ENCODE measurements at places on chromosomes 11 and 22. TPM values are rescaled to one million over a fixed set of nuclear protein-coding genes. Genes with fewer than 3 reads are reported as not detected.

- DNase-seq: peak; percentile 37
Measured at GRCh38 chr22:46861468-46862367, 99.3 kb downstream of the TBC1D22A start.

DNA sequence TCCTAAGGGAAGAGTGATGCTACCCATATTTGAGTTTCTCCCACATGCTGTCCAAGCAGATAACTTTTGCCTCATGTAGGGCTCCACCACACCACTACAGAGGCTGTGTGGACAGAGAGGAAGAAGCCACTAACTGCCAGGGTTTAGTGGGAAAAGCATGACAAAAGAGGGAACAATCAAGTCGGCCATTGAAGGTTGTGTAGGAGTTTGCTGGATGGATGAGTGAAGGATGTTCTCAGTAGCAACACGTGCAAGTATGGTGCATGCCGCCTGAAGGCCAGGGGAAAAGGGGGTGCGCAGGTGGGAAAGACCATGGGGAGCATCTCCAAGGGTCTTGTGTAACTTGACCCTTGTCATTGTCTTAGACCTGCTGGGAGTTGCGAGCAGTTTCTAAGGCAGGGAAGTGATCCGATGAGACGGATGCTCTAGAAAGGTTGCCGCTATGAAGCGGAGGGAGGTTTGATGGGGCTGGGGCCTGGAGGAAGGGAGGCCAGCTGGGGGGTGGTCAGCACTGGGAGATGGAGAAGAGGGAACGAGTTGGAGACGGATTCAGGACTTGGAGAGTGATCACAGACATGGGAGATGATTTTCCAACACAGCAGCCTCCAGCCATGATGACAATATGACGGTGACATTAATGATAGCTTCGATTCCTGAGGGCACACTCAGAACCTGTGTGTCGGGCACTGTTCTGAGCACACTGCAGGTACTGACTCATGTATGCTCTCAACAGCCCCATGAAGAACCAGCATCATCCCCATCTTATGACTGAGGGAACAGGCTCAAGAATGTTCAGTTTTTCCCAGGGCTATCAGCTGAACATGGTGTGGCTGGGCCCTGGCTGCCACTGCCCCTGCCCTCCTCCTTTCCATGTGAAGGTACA lies 53.7 kb downstream of the CD6 start:
- no peak for DNase-seq

GRCh38 chr11:502288-503178 lies 4.5 kb downstream of the RNH1 start:
- peak; percentile 37 for DNase-seq

DNA sequence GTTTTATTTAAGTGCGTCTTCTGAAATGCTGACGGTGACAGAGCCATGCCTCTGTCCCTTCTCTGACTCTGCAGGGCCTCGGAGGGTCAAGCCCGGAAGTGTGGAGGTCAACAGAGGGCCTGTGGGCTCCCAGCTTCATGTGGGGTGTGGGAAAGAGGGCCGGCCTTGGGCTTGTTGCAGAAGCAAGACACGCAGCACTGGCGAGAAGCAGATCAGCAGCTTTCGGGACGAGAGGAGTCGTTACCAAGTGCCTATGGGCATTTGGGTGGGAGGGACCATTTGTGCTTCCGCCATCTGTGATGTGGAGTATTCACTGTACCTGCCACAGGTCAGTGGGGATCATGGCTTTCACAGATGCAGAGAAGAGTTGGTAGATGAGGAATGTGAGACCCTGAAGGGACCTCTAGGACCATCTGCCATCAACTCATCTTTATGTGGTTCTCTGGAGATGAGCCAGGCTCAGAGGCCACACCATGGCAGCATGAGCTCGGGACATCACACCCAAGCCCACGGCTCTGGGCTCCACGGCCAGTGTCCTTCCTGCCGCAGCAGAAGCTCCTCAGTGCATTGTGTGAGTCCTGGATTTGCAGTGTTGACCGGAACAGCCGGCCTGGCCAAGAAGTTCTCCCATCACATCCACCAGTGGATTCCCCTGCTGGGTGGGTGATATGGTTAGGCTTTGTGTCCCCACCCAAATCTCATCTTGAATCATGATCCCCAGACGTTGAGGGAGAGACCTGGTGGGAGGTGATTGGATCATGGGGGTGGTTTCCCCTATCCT lies 590.7 kb downstream of the TBC1D22A start:
- no peak for DNase-seq

DNA sequence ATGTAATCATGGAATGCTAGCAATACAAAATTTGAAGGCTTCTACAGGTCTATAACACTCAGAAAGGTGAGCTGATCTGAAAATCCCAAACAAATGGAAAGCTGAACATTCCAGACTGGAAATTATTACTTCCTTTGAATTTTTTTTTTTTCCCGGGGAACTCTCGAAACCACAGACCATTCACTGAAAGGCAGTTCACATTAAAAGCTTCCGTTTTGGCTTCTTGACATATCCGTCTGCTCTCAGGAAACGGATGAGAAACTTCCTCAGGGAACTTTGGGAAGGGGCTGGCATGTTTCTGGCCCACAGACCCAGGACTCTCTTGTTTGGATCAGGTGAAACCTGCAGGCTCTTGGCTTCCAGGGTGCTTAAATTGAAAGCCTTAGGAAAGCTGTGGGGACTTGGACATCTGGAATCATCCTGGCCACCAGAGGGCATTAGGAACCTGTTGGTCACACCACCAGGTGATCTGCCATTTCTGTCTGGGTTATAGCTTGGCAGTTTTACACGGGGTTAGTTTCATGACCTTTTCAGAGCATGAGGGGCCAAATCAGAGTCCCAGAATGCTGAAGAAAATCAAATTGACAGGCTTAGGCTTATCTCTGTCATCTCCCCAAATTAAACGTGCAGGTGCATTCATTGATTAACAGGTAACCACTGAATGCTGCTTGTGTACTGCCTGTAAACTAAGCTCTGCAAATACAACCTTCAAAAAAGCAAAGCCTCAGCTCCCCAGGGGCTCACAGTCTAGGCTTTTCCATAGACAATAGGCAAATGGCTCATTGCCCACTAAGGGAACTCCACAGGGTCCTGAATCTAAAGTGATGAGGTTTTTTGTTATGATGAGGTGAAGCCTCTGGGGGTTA lies 22.7 kb upstream of the GRAMD1B start:
- DNase-seq: peak; percentile 92

DNA sequence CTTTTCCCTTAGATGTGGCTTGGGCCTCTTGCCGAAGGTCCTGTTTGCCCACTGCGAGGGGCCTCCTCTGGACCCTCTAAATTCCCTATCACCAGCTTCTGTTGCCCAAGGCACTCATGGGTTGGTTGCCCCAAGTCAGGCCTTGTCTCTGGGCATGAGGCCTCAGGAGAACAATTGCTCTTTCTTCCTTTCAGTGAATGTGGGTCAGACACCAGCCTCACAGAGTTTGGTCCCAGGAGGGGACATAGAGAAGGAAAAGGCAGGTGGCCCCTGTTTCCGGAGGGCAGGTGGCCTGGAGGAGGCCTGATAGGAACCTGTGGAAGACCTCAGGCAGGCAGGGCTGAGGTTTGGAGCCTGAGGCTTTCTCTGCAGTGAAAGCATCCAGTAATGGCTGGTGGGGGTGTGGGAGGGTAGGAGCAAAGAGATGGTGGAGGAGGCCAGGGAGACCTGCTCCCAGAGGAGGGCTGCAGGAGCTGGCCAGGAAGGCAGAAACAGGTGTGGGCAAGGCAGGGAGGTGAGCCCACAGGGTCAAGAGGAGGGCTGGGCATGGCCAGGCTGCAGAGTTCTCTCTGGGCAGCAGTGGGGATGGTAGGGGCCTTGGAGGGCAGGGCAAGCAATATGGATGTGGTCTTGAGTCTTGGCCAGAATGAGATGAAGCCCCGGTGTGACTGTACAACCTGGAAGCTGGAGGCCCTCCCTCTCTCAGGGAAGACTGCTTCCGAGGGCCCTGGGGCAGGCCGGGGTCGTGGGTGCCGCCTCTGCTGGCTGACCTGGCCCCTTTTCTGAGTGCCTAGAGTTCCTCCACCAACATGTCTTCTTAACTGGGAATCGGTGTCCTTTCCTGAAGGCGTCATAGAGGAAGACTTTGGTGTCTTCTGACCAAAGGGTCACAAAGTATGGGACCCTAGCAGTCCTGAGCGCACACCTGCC lies 28.0 kb upstream of the LMO1 start:
- peak; percentile 35 for DNase-seq

DNA sequence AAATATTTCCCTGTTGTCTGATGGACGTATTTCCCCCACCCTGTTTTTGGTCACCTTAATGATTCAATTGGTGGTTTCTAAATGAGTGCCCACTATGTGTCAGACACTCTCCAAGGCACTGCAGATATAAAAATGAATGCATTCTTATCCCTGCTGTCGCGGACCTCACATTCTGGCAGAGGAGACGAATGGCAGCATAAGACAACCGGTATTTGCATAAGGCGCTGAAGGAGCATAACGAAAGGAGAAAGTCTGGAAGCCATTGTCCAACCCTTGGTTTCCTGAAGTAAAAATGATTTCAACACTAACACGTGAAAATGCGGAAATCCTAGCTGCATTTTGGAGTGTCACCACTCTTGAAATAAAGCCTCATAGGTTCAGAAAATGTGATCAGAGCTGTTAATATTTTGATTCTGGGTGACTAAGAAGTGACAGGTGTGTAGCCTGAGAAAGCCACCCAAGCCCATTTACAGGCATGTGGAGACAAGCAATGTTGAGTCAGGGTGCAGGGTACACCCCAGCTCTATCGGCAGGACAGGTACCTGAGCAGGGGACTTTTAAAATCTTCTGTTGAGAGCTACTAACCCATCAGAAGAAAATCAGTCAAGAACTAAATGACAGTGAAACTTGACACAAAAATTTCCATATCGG lies 10.1 kb upstream of the GAB2 start:
- no peak for DNase-seq

DNA sequence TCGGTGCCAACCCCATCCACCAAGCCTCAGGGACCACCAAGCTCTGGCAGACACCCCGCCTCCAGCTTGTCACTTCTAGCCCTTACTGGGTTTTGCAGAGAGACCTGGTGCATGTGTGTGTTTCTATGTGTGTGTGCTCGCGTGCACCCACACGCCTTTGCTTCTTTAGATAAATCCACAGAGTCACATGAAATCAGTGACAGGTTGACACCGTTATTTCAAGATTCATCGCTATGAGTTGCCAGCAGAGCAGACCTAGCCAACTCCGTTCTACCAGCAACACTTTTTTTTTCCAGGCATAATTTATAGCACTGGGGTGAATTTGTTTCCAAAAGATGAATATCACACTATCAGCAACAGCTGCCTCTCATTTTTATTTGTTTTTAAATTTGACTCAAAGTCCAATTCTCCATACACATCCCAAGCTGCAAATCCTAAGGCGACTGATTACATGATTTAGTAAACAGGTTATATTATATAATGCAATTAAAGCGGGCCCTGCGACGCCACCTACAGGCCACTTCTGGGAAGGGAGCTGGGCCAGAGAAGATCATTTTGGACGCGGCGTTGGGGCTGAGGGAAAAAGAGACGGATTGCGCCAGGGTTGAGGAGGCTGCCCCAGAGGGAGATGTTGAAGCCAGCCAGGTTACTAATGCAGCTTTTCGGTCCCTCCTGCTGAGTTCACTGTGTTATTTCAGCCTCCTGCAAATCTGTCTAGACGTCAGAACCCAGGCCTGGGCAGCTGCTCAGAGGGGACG lies 150.5 kb downstream of the FEZ1 start:
- DNase-seq: peak; percentile 92

GRCh38 chr11:36249246-36249645 lies 40.0 kb downstream of the COMMD9 start:
- DNase-seq: no peak

- DNase-seq: peak; percentile 64
Measured at GRCh38 chr11:117583063-117583801, 213.8 kb downstream of the DSCAML1 start.

DNA sequence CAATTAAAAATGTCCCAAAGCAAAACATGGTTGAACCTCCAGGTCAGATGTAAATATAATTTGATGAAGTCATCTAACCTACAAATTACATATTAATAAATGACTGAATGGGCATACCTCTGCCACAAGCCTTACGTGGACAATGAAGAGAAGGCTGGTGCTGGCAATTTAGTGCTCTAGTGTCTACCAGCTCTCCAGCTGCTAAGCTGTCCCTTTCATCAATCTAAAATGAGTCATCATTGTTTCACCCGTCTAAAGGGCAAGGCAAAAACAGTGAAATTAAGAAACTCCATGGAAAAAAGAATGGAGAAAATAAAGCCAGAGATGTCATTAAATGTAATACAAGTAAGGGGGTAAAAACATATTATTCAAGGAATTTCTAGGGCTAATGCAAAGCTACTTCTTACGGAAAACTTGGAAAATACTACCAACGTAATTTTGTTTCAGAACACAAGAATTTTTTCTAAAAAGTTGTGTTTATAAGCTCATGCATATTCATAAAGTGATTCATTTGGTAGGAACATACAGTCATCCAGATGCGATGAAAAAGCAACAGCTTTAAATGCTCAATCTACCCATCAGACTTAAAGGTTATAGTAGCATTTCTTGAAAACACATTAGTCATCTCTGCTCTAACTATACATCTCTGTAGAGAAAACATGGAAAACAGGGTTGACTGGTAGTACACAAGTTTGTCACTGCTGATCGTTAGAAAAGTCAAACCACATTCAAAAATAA lies 71.5 kb downstream of the SIK3 start:
- no peak for DNase-seq

DNA sequence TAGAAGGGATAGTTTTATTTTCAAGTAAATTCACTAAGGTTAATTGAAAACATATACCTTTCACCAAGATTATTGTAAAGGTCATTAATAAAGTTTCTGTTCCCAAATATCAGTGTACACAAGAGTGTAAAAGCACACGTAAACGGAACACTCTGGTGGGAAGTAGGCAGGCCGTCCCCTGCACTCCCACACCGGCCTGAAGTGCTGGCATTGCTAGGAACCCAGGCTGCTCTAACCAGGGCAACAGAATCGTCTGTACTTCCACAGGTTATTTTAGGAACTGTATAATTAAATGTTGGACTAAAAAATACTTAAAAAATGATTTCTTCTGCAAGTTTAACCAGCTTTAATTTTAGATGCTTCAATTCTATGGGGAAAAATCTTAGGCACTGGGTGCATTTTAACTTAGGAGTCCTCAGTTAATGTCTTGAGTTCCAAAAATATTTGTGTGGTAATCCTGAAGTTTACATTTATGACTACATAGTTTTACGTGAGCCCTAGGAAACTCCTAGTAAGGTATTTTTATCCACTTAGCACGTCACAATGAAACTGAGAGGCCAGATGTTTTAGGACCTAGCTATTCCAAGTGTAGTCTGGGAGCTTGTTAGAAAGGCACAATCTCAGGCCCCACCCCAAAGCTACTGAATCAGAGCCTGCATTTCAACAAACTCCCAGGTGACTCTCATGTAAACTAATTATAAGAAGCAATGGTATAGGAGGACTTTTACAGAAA lies 31.2 kb downstream of the KMT5B start:
- no peak for DNase-seq

The ALDH3B1 gene
- total RNA-seq: not detected

The SCGB1A1 gene
- not detected for total RNA-seq

The TSPAN32 gene
- not detected for total RNA-seq

The KRTAP5-10 gene
- total RNA-seq: not detected

The OR52W1 gene
- not detected for total RNA-seq

The CCDC90B gene
- total RNA-seq: 92.2 TPM

The CASP5 gene
- not detected for total RNA-seq

The MUC6 gene
- 0.20 TPM for total RNA-seq
